Foreskin keratinocyte (primary cell): ENCODE measurements at places on chromosomes 3 and 15. TPM values are rescaled to one million over a fixed set of nuclear protein-coding genes. Genes with fewer than 3 reads are reported as not detected.

DNA sequence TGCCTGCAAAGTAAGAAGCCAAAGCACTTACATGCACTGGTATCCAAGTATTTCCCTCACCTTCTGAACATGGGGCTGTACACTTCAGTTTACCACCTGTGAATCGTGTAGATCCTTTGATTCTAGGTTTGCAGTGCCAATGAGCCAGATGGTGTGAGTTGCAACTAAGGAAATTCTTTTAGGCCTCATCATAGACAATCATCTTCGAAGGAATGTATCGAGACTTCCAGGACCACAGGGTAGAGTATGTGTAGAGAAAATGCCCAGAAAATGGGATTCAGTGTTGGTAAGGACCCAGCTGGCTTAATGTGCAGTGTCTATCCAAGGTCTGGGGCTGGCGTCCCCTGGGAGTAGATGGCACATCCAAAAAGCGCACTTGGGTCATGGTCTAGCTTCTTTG, 323.2 kb upstream of the TPM1 start:
- no peak for DNase-seq

- no peak for DNase-seq
These were observed 79.5 kb upstream of the EPHB3 start for GRCh38 chr3:184481984-184482671.

SKOR1 gene
- polyA plus RNA-seq: 0.01 TPM in 1 of 2 replicates, not detected in the other

GP5 gene
- polyA plus RNA-seq: not detected in 2 replicates
